Neural crest cell (in vitro differentiated cells): ENCODE measurements at places on chromosomes 12 and 14. TPM values are rescaled to one million over a fixed set of nuclear protein-coding genes. Genes with fewer than 3 reads are reported as not detected.

DNA sequence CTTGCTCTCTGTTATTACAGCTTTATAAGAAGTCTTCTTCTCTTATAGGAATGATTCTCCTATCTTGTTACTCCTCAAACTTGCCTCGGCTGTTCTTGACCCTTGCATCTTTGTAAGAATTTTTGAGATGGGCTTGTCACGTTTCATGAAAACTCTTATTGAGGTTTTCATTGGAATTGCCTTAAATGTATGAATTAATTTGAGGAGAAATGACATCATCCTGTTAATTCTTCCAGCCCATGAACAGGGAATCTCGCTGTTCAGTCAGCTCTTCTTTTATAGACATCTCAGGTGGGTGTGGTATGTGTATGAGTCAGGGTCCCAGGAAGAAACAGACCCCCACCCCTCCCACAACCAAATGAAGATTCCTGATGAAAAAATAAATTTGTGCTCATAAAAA, 107.1 kb upstream of the MYL2 start:
- no peak for DNase-seq

DNA sequence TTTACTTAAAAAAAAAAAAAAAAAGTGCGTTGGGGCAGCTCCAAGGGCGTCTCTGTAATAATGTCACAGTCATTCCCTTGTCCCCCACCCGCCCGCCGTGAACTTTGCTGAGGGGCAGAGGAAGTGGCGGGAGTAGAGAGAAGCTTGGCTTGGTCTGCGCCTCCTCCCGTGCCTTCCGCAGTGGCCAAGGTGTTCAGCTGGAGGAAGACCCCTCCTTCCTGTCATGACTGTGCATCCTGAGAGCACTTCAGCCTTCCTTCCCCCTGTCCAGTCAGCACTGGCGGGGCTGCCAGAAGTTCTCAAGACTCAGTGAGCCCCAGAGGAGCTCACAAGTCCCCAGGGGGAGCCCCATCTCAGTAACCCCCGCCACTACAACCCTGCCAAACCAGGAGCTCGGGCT, 32.2 kb downstream of the AACS start:
- DNase-seq = no peak

DNA sequence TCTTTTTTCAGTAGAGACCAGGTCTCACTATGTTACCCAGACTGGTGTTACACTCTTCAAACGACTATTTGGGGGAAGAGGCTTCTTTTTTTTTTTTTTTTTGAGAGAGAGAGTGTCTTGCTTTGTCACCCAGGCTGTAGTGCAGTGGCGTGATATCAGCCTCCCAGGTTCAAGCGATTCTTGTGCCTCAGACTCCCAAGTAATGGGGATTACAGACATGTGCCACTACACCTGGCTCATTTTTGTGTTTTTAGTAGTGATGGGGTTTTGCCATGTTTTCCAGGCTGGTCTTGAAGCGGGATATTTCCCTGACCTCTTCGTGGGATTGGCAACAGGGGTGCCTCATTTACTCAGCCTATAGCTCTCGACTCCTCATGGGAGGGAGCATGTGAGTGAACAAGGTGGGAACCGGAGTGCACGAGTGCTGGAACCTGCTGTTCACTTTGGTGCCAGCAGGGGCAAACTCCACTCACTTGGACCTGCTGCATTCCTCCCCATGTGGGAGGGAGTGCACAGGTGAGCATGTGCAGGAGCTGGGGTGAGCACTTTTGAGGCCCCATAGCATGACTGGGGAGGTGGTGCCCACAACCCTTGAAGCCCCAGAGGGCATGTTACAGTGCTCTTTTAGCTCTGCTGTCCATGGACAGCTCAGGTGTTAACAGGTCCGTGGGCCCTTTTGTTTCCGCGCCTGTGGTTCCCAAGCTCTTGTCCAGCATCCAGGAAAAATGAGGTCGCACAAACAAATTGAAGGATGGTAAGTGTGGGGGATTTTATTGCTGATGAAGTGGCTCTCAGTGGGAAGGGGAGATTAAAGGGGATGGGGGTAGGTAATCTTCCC, 79.1 kb upstream of the HECTD1 start:
- no peak for DNase-seq

Gene DPPA3
- total RNA-seq = not detected in 2 replicates

Gene P2RX4
- 7.8 and 10.8 TPM in 2 replicates for total RNA-seq

Gene AMN
- 0.23 and 0.66 TPM in 2 replicates for total RNA-seq

DNA sequence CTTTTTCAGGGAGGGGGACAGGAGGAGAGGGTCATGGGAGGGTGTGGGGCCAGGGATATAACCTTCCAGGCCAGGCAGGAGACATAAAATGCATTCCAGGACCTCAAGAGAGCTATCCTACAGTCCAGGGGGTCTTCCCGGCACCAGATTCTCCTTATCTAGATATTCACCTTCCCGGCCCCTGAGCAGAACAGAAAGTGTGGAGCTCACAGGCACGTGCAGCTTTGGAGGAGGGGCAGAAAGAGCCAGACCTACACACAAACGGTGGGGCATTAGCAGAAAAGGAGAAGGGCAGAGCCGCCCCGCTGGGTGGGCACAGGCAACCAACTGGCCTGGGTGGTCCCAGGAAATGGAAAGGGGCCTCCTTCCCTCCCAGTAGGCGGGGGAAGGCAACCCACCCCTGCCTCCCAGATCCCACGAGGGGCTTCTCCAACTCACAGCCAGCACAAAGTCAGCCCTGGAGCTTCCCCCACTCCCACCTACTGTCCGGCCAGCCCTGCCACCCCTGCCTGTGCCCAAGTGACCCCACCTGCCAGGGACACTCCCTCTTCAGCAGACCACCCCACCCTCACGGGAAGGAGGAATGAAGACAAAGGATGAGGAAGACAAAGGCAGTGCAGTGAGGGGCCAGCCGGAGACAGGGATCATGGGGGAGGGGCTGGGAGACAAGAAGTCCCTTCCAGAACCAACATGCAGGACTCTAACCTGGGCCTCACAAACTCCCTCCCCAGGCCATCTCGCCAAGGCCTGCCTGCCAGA, 33.3 kb downstream of the CCDC85C start:
- no peak for DNase-seq

DNA sequence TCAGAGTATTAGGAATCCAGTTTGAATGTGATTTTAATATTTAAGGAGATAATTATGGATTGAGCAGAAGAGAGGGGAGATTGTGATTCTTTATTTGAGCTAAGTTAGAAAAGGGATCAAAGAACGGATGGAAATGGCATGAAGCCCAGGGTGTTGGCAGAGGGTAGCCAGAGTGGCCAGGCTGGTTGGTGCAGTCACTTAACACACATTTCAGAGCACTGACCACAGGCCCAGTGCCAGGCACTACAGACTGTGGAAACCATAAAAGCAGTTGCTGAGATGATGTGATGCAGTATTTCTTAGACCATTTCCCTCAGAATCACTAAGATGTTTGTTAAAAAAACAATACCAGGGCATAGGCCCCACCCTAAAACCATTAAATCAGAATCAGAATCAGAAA, 167.7 kb upstream of the AMIGO2 start:
- DNase-seq = no peak

DNA sequence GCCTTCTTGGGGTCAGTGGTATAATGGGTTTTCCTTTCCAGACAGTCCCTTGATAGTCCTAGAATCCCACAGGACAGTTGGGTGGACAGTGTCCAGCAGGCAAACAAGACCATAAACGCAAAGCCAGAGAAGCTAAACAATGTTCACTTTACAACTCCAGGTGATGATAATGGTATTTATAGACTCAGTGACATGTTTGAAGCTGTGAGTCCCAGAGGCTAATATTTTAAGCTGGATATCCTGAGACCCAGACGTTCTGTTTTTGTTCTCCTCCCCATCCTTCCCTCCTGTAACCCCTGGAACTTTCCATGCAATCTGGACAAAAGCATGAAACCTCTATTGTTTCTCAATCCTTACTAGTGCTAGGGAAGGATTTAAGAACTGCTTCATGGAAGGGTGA, 121.0 kb downstream of the ZFP36L1 start:
- DNase-seq = no peak

DNA sequence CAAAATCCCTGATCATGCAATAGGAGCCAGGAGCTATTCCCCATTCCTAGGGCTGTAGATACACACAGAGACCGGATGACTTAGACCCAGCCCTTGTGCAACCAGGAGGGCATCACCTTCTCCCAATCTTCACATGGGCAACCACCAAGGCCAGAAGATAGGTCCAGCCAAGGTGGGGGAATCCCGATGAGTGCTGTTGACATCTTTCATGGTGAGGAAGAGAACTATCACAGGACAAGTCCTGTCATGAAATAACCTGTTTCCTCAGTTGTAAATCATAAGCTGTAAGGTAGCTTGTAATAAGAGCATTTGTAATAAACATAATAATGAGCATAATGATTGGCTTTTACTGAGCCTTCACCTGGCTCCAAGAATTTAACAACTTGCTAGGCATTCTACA, 89.5 kb downstream of the GCH1 start:
- no peak for DNase-seq

- DNase-seq = no peak
Observed at GRCh38 chr14:61652526-61653262, 42.6 kb upstream of the HIF1A start.

DNA sequence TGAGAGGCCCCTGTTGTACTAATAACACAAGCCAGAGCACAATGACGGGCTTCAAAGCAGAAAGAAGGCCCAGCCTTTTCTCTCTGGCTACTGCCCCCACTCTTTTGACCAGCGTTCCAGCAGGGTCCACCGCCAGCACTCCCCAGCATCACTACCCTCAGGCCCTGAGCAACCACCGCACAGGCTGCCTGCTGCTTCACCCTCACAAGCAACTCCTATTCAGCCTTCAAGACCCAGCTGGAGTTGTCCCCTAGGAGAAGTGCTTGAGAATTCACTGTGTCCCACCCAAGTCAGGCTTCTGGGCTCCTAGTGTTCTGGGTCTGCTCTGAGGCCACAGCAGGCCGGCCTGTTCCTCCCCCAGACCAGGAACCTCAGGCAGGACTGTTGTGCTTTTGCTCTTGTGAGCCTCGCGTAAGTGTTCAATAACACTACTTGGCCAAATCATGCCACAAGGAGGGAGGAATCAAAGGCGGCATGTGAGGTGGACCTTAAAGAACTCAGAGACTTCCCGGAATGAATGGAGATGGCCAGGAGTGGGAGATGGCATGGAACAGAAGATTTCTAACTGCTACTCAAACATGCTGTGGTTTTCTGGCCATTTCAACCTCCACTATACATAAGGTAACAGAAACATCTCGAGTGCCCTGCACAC, 83.3 kb upstream of the GPR68 start:
- no peak for DNase-seq

GRCh38 chr12:26874501-26875296, 41.7 kb upstream of the ITPR2 start:
- DNase-seq = no peak

DNA sequence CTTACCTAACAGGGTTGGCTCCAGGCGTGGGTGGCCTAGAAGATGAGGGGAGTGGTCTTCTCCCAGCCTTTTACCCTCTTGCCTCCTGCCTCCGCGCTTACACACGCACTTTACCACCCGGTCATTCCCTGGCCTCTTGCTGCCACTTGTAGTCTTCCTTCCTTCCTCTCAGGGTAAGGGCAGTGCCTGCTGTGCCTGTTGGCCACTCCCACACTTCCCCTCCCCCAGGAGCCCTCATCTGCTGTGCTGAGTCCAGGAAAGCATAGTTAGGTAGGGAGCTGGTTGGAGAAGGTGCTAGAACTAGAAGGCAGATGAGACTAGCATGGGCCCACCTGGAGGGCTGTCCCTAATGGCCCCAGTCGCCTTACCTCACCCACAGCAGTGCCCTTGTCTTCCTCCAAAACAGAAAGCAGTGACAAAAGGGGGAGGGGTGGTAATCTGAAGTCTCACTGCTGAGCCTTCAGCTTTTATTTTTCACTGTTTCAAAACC, 54.3 kb upstream of the SRSF5 start:
- DNase-seq = no peak

DNA sequence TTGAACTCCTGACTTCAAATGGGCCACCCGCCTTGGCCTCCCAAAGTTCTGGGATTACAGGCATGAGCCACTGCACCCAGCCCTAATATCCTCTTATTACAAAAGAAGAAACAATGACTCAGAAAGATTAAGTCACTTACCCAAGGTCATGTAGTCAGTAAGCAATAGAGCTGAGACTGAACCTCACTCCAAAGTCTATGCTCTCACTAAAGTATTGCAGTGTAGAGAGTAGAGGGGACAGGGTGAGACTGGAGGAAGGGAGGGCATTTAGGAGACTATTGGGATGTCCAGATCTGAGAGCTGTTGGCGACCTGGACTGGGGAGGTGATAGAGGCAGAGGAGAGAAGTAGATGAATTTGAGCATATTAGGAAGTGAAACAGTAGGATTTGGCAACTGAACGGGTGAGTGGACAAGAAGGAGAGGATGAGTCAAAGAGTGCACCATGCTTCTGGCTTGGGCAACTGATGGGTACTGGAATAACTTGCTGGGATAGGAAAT, 11.8 kb downstream of the P2RX7 start:
- DNase-seq = no peak

DNA sequence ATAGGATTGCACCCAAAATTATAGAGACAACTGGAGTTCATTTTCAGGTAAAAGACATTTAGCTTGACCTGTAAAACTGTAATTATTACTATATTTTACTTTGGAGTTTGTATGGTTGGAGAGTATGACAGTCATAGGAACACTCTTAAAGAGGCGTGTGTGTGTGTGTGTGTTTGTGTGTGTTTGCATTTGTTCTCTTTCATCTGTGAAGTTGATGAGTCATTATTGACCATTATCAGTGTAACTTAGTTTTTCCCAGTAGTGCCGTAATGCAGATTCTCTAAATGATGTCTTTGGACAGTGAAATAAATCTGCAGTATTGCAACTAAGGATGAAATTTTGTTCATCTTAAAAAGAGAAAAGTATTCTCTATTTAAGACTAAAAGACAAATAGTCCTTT, 13.0 kb downstream of the WASHC4 start:
- no peak for DNase-seq

Gene PTCSC3
- not detected in 2 replicates for total RNA-seq

Gene OR11H7
- total RNA-seq = not detected in 2 replicates

Gene DDN
- total RNA-seq = 0.51 and 0.64 TPM in 2 replicates

GRCh38 chr12:51829011-51829481, 19.5 kb downstream of the FIGNL2 start:
- DNase-seq = no peak

GRCh38 chr12:64582862-64583261, 27.4 kb upstream of the RASSF3 start:
- DNase-seq = no peak

DNA sequence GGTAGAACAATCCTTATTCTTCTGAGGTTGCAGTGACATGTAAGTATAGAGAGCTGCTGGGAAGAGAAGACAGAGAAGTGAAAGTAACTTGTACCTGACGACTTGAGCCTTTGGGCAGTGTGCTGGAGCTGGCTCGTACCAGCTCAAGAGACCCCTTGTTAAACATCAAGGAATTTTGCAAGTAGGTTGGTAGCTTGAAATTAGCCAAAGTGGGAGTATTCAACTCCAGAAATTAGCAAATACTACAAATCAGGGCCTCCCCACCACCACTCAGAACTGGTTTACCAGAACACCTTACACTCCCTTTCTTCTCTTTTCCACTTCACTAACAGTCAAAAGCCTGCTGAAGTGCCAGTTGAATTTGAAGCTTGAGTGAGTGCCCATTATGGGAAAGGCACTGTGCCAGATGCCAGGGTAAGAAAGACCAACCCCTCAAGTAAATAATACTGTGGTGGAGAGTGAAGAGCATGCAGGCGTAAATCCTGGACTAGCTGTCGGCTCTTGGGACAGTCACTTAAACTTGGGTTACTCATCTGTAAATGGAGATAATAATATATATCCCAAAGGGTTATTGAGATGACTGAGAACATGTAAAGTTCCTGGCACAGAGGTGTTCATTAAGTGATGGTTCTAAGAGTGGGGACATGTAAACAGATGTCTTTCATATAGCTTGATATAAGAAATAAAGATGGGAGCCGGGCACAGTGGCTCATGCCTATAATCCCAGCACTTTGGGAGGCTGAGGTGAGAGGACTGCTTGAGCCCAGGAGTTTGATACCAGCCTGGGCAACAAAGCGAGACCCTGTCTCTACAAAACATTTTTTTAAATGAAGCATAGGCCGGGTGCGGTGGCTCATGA, 27.0 kb upstream of the EID3 start:
- DNase-seq = no peak
